ENCODE measurements at places on chromosomes 16 and 17.

DNA sequence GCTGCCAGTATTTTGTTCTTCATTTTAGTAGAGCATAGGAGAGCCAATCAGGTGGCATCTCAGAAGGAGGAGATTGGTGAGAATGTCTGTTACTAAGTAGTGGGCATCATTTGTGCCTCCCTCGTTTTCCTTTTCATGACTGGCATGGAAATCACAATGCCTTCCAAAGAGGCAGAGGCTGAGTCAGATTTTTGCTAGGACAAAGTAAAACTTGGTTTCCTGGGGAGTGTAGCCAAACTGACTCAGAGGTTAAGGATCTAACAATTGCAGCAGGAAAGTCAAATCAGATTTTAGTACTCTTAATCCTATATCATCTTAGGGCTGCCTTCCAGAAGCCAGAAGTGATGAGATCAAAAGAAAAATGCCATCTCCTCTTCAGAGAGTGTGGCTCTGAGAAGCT lies 138.7 kb downstream of the ANKFN1 start:
- DNase-seq = no peak

DNA sequence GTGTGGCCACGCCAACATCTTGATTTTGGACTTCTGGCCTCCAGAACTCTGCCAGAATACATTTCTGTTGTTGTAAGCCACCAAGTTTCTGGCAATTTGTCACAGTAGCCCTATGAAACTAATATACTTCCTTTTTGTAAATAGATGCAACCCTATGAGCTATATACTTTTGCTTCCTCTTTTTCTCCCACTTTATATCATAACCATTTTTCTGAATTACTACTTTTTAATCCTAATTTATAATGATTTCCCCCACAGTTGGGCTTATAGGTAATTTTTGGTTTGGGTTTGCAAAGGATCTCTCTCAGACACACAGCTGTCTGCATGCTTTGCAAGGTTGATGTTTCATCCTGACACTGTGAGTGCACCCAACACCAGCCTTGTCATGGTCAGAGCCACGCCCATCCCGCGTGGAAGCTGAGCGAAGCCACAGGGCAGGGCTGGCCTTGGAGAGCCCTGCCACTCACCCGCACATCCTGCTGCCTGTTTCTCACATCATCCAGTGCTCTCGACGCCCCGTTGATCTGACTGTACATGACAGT lies 5.8 kb downstream of the TRIM25 start:
- peak; percentile 87 for DNase-seq

DNA sequence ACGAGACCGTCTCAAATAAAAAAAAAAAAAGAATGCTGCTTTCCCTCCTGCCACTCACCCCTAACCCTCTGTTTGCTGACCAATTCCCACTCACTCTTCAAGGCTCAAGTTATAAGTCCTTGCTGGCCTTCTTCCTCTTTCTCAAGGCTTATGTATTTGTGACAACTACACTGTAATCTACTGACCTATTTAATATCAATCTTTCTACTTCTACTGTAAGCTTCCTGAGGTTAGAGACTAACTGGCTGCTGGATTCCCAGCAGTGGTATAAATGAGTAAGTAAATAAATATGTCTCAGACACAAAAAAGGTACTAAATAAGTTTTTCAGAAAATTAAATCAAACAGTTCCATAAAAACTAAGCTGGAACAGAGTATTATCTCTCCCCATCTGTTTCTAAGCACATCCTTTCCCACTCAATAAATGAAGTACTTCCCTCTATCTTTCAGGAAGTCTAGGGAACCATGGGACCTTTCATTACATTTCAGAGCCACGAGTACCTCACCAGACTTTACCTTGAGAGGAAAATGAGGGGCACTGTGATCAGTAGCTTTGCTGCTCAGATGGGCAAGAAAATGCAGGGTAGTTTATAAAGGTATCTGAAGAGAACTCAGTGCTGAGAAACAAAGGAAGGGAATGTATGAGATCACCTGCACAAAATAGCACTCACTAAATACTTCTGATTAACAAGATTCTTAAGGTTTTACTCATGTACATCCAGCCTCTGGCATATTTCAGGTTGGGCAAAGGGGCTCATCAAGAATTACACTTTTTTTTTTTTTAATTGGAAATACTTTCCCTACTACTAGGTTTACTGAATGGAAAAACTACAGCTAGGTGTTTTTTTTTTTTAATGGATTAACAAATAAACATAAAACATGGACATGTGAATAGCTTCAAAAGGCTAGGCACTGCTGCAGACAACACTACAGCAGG lies 10.8 kb downstream of the SSH2 start:
- DNase-seq = no peak

GRCh38 chr16:14495213-14496046 lies 134.6 kb downstream of the PARN start:
- DNase-seq = no peak

- DNase-seq = no peak
Observed at GRCh38 chr17:82596296-82596695, 51.9 kb downstream of the WDR45B start.

GRCh38 chr17:21186399-21187187 lies 27.4 kb downstream of the TMEM11 start:
- DNase-seq = no peak

DNA sequence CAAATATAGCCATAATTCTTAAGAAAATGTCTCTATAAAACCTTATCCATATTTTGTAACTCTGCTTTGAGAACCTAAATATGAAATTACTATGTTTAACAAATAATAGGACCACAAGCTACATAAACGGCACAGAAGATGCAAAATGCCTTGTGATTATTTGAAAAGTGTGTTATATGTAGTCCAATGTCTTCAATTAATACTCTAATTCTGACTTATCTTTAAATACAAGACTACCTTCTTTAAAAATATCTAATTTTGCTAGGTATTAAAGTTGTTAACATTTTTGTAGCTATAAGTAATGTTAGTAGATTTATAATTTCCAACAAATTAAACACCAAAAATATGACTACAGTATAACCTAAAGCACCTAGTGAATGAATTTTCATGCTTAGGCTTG lies 17.0 kb downstream of the PSMD12 start:
- no peak for DNase-seq

GRCh38 chr16:4116325-4117249 lies at the start of gene ADCY9:
Gene ADCY9 (minus strand): TSS chr16:4116442. CDS start chr16:4115442, 1,000 bp downstream.
- DNase-seq = peak; percentile 75

- DNase-seq = no peak
Observed at GRCh38 chr16:86462334-86463084, 47.8 kb upstream of the FOXF1 start.

GRCh38 chr17:66665194-66665593 lies 169.7 kb upstream of the CACNG5 start:
- no peak for DNase-seq

- no peak for DNase-seq
Observed at GRCh38 chr17:77492446-77493237, 351.9 kb downstream of the SEC14L1 start.

DNA sequence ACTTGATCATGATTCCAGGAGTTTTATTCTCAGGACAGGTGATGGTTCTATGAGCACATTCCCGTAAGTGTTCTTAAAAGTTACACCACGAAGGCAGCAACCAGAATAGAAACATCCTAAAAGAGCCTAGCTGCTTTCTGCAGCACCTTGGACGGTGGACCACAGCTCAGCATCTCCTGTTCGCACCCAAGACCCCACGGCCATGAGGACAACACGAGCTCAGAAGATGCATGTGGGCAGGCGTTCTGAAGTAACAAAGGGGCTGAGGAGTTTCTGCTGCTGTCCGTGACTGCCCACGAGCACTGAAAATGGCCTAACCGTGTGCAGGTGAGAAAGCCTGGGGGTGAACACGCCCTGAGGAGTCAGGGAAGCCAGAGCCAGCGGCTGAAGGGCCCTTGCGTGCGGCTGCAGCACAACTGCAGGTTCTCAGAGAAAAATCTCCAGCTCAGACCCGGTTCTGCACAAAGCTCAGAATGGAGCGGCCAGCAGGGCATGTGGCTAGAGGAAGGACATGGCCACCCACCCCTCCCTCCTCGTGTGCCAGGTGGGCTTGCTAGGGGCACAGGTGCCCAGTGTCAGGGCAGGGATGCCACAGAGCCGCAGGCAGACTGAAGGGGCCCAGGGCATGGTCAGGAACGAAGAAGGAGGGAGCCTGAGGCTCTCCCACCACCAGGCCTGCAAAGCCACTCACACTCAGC lies 10.8 kb upstream of the C16orf95 start:
- no peak for DNase-seq

- no peak for DNase-seq
Observed at GRCh38 chr16:64019339-64019738, 1102.5 kb downstream of the CDH11 start.

DNA sequence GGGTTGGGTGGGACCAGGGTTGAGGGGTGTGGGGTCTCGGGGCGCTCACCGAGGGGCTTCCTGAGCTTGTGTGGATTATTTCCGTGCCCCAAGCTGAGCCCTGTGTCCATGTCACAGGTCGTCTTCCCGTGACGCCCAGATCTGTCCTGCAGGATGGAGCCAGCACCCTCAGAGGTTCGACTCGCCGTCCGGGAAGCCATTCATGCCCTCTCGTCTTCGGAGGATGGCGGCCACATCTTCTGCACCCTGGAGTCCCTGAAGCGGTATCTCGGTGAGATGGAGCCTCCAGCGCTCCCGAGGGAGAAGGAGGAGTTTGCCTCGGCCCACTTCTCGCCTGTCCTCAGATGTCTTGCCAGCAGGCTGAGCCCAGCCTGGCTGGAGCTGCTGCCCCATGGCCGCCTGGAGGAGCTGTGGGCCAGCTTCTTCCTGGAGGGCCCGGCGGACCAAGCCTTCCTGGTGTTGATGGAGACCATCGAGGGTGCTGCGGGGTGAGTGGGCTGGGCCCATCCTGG lies 1.0 kb downstream of the TELO2 start:
- DNase-seq = peak; percentile 42

DNA sequence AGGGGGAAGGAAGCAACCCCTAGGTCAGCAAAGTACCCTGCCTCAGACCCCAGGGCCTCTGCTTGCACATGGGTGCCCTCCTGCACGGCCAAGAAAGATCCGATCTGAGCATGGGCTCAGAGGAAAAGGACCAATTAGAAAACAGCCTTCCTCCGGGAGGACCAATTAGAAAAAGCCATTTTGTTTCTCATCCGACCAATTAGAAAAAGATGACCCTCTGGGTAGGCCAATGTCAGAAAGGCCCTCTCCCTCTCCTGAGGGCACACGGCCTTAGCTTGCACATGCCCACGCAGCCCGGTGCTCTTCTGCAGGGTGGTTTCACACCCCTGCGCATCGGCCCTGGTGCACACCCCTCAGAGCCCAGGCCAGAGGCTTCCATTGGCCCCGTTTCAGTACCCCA lies 5.1 kb upstream of the CISD3 start:
- no peak for DNase-seq

DNA sequence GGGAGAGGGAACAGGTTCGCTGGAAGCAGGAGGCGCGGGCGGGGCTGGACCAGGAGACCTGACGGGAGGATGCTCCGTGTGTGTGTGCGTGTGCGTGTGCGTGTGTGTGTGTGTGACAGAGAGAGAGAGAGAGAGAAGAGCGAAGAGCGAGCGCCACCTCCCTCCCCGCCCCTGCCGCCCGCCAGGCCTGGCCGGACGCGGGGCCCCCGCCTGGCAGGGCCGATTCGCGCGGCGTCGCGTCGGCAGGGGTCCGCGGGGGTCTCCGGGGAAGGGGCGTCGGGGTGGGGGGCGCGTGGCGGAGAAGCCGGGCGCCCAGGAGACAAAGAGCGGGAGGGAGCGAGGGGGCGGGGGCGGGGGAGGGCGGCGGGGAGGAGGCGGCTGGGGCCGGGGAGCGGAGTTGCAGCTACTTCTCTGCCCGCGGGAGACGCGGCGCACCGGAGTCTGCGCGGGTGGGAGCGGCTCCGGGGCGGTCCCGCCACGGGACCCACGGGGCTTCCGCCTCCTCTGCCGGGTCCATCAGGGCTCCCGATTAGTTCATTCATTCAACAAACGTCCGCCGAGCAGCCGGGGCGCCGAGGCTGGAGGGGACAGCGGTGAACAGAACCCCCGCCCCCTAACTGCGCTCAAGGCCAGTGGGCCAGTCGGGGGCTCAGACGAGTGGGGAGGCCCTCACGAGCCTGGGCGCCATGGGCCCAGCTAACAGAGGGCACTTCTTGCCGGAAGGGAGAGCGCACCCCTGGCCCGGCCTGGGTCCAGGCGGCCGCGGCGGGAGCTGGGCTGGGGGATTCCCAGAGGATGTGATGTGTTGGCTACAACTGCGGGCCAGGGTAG lies at the start of gene SAMD14:
Gene SAMD14 (minus strand): TSS at position 433 of the 831 bp plus-strand sequence. CDS start 5,201 bp downstream, outside the sequence.
- peak; percentile 60 for DNase-seq

- DNase-seq = no peak
Observed at GRCh38 chr16:53629607-53630312, 73.9 kb downstream of the RPGRIP1L start.

- peak; percentile 84 for DNase-seq
Observed at GRCh38 chr16:81715358-81716196, 63.5 kb upstream of the PLCG2 start.

- no peak for DNase-seq
Observed at GRCh38 chr16:54397190-54397835, 110.7 kb upstream of the IRX3 start.

DNA sequence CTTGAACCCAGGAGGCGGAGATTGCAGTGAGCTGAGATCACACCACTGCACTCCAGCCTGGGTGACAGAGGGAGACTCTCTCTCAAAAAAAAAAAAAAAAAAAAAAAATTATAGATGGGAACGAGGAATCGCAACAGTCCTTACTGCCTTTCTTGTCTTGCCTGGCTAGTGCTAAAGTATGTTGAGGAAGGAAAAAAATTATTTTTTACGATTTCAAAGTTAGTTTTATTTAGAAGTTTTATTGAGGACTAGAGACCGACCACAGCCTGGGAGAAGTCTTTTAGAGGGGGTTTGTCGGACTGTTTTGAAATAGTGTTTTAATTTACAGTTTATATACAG lies 15.8 kb upstream of the DNAH17 start:
- DNase-seq = no peak

- no peak for DNase-seq
Observed at GRCh38 chr16:55398762-55399161, 74.8 kb downstream of the IRX6 start.

DNA sequence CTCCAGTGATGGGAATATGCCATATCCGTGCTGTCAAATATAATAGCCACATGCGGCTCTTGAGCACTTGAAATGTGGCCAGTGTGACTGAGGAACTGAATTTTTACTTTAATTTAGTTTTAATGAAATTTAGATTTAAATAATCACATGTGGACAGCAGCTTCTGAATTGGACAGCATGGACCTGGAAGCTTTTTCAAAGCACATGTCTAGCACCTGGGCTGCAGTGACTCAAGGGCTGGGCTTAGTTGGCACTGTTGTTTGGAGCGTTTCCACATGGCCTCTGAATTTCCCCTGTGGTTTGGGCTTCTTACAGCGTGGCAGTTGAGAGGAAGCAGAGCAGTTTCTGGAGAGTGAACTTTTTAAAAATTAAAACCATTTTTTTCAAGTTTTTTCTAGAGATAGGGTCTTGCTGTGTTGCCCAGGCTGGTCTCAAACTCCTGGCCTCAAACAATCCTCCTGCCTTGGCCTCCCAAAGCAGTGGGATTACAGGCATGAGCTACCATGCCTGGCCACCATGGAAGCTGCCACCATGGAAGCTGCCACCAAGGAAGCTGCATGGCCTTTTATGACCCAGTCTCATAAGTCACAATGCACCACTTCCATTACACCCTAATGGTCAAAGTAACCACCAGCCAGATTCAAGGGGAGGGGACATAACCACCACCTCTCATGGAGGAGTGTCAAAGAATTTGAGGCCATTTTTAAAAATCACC lies 6.7 kb upstream of the TOB1 start:
- peak; percentile 49 for DNase-seq

GRCh38 chr16:68319185-68319908 lies 8.5 kb downstream of the PRMT7 start:
- DNase-seq = peak; percentile 45

Data from GM12865 (cell line).